ENCODE measurements at places on chromosomes 2 and 18.

DNA sequence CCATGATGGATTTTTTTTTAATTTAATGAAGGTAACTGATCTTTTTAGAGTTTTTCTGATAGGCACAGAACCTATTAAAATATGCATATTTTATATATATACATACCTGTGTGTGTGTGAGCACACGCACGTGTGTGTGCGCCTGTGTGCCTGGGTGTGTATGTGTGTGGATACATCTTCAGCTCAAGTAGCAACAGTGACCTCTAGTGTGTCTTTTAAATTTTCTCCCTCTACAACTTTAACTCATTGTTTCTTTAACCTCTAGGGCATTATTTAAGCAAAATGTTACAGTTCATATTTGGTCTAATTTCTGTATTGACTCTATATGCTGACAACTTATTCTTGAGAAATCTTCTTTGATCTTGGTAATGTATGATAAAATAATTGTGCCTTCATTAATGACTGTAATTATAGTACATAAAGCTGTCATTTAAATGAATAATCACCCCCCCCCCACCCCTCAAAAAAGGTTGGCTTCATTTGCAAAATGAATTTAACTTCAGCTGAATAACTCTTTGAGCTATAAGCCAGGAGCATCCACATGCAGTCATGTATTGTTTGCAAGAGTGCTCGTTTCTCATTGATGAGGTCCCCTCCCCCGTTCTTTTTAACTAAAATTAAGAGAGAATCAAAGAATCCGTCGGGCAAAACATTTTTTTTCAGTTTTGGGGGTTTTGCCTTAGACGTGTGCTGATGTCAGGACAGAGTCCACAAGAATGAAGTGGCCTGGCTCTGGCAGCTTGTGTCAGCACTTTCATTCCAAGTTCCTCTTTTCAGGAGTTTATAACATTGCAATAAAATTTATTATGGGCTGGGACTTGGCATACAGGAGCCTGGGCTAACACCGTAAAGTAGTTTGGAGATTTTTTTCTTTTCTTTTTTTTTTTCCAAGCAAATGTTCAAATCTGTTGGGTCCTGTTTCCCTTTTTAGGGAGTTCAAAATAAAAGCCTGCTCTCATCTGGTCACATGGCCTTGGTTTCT, 80.0 kb downstream of the ETAA1 start:
- peak; percentile 16 for DNase-seq

DNA sequence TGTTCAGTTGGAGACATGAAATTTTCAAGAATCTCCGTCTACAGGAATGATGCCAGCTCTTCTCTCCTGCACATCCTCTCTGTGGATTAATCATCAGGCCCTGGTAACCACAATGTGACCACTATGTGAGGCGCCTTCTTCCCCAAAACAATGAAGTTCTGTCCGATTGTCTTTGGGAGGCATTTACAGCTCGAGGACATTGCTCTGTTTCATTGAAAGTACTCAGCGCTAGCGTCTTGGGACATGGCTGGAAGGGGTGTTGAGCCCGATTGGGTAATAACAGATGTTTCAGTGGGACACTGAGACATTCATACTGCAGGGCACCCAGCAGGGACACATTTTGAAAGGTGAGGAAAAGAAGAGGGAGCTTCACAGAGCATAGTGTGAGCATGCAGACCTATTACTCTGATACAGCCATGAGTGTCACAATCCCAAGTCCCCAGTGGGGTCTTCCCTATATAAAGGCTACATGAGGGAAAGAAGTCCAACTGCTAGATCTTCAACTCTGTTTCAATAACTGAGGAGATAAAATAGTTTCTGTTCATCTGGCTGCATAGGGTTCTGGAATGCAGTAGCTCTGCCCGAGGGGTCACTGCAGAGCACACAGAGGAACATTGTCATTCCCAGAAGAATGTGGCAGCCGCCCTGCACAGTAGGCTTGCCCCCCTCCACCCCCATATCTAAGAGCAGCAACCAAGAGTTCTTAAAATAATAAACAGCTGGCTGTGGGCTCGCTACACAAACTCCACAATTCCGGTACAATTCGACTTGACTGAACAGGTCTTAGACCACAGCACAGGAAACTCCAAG, 237.3 kb downstream of the OSR1 start:
- peak; percentile 55 for DNase-seq

DNA sequence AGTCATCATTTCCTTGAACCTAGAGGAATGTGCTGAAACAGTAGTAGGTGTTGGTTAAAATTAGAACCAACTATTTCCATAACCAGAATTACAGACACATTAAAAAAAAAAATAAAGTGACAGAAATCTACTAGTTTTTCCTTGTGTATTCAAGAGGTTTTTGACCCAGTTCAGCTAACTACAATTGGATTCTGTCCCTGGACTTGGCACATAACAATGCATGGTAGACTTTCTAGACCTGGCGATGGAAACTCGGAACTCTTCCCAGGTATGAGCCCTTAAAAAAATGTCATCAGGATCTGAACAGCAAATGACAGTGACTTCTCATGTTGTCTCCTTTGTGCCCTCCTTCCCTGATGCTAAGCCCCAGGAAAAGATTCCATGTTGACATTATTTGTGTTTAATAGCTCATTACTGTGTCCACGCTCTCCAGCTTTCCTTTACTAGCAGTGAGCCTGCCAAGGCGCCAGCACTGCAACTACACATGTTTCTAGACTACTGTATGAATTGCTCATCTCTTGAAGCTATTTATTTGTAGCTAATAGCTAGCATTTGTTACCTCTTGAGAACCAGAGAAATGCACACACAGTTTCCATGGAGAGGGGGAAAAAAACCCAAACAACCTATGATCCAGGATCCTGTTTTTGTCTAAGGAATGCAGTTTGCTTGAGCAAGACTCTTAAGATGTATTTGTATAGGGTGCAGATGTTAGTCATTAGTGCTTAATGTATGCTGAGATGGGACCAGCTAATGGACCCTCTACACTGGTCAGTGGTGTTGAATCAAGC, 148.5 kb downstream of the FMNL2 start:
- DNase-seq, result peak; percentile 83

GRCh38 chr2:85357736-85358135, 3.2 kb downstream of the ELMOD3 start:
- DNase-seq, result no peak

- no peak for DNase-seq
Measured at GRCh38 chr2:207481924-207482323, 47.8 kb upstream of the CREB1 start.

GRCh38 chr2:150591496-150592285, 104.2 kb upstream of the RND3 start:
- no peak for DNase-seq

DNA sequence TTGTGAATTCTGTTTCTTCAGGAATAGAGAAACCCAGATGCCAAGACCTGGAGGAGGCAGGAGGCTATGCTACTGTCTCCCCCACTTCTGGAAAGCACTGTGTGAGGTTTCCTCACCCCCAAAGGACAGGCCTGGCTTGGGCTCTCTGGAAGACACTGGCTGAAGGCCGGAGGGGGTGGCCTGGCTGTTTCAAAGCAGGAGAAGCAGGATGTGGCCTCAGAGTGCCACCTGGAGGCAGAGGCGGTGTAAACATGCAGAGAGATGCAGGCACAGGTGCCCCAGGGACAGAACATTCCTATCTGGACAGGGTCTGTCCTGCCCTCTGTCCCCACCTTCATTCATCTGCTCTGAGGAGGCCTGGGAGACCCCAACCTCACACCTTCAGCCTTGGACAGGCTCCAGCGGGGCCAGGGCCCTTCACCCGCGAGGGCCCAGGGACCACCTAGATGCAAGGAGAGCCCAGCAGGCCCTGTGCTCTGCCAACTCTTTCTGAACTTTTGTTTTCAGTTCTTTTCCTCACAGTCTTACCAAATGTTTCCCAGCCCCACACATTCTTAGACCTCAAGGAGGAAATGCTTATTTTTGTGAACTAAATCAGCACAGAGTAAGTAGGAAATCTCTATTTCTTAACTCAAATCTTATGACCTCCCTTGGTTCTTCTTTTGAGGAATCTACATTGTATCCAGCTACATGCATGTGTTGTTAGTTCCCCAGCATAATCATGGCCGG, 79.2 kb downstream of the LONRF2 start:
- peak; percentile 35 for DNase-seq

DNA sequence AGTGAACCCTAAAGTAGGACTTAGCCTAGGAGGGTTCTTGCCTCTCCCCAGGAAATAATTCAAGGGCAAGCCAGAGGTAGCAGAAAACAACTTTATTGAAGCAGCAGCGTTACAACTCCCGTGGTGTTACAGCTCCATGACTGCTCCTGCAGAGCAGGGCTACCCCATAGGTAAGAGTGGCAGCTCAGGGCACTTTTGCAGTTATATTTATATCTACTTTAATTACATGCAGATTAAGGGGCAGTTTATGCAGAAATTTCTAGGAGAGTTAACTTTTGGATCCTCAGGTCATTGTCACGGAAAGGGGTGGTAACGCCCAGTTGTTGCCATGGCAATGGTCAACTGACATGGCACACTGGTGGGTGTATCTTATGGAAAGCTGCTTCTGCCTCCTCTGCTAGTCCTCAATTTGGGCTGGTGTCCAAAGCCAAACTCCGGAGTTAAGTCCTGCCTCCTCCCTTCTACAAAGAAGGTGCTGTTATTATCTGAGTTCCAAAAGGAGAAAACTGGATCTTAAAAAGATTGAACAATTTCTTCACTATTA, 1413.0 kb downstream of the DSC3 start:
- no peak for DNase-seq

GRCh38 chr18:50249576-50249975, 16.7 kb downstream of the CFAP53 start:
- no peak for DNase-seq

- DNase-seq, result no peak
Measured at GRCh38 chr2:112679484-112679883, 33.7 kb downstream of the SLC20A1 start.

DNA sequence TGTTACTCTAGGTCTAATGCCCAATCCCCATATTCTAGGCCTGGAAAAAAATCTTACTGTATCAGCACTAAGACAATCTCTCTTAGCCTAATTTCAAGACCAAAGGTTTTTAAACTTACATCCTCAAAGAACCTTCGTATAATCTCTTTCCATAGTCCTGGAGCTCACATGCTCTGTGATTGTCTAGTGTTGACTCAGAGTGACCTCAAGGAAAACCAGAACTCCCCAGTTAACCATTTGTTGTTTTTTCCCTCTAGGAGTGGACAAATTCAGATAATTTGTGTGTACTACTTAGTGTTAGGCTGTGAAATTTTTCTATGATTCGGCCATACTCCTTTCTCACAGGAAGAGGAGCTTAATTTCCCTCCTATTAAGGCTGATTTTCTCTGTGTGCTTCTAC, 536.1 kb downstream of the SLC4A3 start:
- no peak for DNase-seq

DNA sequence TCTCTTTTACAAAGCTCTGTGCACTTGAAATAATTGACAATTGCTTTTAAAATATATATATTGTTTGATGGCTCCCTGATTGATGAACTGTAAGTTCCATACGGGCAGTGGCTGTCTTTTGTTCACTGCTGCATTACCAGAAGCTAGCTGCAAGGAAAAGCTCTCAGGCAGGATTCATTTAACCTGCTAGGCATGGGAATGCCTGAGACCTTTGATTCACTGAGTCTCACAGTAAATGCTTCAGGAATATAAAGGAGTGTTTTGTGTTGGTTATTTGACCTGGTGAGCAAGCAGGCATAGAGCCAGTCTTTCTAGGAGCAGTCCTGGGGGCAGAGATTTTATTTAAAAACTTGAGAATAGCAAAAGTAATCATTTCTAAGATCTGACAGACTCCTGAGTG, 193.2 kb upstream of the ITGA4 start:
- no peak for DNase-seq

- DNase-seq, result no peak
Measured at GRCh38 chr2:200418399-200418798, 91.5 kb downstream of the KCTD18 start.

GRCh38 chr2:74895001-74895400, 61.1 kb downstream of the HK2 start:
- no peak for DNase-seq

- DNase-seq, result peak; percentile 1
Measured at GRCh38 chr2:225233234-225233633, 166.3 kb upstream of the NYAP2 start.

GRCh38 chr18:74651327-74652128, 53.9 kb downstream of the ZNF407 start:
- no peak for DNase-seq

GRCh38 chr18:41268271-41268670, 686.8 kb upstream of the PIK3C3 start:
- DNase-seq, result no peak

DNA sequence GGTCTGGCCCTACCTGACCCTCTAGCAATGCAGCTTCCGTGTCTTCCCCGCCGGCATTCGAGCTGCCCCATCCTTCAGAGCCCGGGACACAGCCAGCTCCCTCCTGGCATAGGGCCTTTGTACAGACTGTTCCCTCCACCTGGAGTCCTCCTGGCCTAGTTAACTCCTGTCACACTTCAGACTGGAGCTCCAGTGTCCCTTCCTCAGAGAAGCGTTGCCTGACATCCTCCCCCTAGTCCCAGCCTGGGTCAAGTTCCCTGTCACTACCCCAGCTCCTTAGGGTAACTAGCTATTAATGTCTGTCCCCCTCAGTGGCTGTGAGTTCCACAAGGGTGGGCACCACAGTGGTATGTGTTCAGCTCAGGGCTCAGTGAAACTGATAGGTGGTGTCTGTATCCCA, 45.5 kb upstream of the LOXHD1 start:
- DNase-seq, result no peak

GRCh38 chr2:197181491-197181890, 129.1 kb downstream of the ANKRD44 start:
- DNase-seq, result no peak

GRCh38 chr2:172097557-172098131, 5.1 kb downstream of the DLX2 start:
- DNase-seq, result no peak

- DNase-seq, result no peak
Measured at GRCh38 chr18:45761512-45762114, 37.6 kb downstream of the SLC14A1 start.

GRCh38 chr2:218717262-218717661, 6.6 kb downstream of the TTLL4 start:
- DNase-seq, result no peak

DNA sequence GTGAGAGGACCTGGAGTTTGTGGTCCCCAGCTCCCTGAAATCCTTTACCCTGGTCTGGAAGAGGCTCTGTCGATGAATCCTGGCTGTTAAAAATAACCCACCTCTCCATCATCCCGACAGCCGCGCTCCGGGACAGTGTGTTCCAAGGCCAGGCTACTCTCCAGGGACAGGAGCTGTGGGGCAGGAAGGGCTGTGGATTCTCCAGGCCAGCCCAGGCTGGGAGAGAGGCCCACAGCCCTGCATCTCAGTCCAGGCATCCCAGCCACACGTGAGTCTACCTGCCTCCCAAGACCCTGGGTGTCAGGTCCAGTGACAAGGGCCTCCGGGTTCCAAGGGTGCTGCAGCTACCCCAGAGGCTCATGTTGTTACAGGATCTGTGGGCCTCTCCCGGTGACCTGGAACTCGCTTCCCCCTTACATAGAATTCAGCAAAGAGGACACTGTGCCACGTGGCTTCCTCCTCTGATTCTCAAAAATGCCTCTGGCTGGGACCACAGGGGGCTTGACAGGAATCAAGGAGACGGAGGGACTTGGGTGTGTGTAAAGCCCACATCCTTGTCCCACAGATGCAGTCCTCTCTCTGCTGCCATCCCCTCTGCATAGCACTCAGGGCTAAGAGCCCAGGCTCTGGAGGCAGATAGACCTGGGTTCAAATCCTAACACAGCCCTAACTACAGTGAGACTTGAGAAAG, 17.3 kb downstream of the ADRA2B start:
- DNase-seq, result no peak

All from fibroblast of skin of left quadriceps (primary cell).